ENCODE measurements at places on chromosomes 6 and 20.

DNA sequence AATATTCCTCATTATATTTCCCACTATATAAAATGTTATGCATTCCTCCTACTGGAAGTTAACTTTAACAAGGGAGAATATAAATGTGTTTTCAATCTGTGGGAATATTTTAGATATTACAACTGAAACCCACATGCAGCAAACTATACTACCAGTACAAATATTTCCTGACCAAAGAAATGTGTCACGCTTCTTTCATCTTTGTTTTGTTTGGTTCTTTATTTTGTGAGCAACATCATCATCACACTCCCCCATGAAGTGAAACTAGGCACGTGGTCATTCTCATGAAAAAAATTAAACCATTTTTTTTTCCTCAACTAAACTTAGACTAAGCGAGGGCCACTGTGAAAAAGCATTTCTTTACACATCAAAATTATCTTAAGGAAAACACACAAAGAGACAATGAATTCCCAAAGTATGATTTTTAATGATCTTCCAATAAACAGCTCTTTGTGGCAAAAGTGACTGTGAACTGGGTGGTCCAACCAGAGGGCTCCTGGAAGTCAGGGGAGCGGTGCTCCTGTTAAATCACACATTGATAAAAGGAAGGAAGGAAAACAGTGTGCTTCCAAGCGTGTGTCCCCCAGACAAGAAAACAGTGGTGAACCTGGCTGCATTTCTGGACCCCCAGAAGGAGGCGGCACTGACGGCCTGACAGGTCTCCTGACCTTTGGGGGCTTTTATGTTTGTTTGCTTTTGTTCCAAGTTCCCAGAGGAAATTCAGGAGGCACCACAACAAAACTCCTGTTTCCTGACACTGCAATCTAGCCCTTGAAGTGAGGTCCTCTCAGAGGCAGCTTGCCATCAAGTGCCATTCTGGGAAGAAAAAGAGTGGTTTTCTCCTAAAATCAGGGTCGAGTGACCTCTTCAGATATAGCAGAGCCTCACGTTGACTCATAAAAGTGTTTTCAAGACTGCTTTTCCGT is 166.8 kb upstream of the FOXQ1 start:
- DNase-seq: no peak

DNA sequence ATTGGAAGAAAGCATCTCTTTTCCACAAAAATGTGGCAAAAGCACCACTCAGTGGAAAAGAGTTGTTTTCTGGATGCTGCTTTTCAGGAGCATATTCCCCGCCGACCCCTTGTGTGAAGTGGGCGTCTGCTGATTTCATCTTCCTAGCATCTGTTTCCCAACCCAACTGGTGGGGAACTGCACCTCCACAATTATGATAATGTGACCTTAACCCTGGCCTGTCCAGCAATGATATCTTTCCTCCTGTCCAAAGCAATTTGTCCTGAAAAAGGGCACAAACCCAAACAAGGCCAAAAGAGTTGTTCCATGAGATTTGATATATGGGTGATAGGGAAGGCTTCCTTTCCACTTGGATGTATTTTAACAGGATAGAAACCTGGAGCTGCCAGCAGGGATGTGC is 7.3 kb upstream of the SMIM8 start:
- no peak for DNase-seq

DNA sequence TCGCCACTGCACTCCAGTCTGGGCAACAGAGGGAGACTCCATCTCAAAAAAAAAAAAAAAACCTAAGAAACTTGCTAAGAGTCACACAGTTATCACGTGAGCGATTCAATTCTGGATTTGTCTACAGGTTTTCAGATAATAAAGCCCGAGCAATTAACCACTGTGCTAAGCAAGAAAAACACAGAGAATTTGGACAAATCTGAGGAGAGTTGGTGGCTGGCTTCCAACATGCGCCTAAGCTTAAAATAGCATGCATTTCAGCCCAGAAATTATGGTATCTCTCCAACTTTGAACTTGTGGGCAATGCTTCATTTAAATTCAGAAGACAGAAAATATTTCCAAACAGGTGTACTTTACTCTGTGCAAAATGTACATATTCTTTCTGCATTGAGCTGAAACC is 232.9 kb downstream of the TSHZ2 start:
- DNase-seq: no peak

DNA sequence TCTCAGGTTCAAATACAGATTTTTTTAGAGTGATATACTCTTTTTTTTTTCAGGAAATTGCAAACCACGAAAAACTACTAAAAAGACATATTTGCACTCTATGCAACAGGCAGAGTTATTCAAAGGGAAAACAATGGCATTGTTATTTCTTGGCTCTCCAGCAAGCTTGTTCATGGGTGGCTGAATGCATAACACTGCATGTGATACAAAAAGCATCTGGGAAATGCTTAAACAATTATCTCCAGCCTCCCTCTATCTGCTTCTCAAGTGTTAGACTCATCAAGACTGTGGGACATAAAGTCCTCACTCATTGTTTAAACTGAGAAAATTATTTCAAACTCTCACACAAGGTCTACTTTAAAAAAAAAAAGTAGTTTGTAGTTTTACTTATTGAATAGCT is 7.3 kb upstream of the COL12A1 start:
- no peak for DNase-seq

- no peak for DNase-seq
Measured at GRCh38 chr6:155771822-155772221, 316.2 kb upstream of the NOX3 start.

GRCh38 chr6:73606428-73606827 is 47.4 kb downstream of the SLC17A5 start:
- DNase-seq: no peak

DNA sequence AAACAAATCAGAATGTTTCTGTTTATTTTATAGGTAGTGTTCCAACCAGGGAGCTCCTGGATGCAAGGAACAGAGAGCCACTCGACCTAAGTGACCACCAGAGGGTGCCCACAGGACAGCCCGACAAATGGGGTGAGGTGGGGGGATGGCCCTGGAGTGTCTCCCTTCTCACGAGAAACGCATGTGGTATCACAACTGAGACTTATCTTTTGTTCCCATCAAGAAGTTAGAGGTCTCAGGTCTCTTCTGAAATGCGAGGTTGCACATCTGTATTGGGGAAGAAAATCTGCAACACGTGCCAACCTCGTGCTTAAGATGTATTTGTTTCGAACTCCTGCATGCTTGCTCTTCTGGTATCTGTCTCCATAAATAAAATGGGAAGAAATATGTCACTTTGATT is 104.0 kb downstream of the ISM1 start:
- DNase-seq: no peak

DNA sequence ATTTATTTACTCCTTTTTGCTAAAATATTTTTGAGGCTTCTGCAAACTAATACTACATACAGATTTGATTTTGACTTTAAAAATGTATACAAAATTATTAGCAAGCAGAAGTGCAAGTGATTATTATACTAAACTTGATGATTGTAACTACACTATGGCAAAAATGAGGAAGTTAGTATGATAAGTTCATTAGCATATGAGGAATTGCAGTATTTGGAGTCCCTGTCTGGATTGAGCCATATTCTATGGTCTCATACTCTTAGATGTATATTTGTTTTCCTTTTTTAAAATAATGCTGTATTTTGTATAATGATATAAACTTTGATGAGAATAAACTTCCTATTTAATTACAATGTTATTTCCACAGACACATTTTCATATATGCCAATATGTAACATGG is 13.9 kb downstream of the CRISP3 start:
- DNase-seq: no peak

DNA sequence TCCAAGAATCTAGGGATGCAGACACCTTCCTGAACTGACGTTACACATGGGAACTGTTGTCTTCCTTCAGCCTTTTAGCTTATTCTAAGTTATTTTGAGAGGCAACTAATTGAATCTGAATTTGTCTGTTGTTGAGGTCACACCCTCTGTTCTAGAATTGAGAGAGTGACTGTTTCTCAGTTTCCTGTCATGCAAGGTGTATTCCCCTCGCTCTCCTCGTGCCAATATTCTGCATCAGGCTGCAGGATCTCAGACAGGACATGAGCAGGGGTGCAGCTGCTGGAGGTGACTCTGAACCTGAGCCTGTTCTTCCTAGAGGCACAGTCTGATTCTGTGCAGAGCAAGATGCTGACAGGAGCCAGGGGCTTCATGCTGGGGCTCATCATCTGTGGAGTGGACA is 52.5 kb downstream of the HLA-DPB1 start:
- no peak for DNase-seq

DNA sequence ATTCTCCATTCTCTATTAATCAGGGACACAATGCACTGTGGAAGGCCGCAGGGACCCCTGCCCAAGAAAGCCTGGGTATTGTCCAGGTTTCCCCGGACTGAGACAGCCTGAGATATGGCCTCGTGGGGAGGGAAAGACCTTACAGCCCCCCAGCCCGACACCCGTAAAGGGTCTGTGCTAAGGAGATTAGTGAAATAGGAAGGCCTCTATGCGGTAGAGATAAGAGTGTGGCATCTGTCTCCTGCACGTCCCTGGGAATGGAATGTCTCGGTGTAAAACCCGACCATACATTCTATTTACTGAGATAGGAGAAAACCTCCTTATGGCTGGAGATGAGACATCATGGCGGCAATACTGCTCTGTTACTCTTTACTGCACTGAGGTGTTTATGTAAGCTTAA is 15.7 kb upstream of the EIF2S2 start:
- no peak for DNase-seq

GRCh38 chr6:87575423-87575822 is 14.4 kb downstream of the RARS2 start:
- no peak for DNase-seq

- DNase-seq: no peak
Measured at GRCh38 chr6:89290401-89291155, 24.5 kb downstream of the GABRR2 start.

GRCh38 chr6:35044145-35044745 is 96.9 kb downstream of the TCP11 start:
- DNase-seq: no peak

GRCh38 chr20:35467339-35468224 is 12.2 kb downstream of the CEP250 start:
- DNase-seq: no peak

GRCh38 chr6:5520796-5521195 is 259.5 kb downstream of the FARS2 start:
- DNase-seq: no peak

GRCh38 chr20:24543168-24543567 is 73.7 kb downstream of the SYNDIG1 start:
- DNase-seq: no peak

DNA sequence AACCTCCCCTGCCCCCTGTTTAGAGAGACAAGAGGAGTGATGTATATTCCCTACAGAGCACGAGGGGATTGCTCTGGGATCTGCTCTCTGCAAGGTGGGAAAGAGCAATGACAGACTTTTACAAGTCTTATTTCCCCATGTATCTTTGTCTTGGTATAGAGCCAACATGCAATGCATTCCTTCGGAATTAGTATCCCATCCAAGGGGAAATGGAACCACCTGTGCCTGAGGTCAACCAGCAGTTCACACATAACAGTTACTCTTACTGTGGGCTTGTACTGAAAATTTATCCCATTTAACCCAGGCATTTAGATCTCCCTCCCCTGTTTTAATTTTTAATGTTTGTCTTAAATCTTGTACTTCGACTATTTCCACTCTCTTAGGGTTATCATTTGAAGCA is 250.4 kb downstream of the C6orf118 start:
- DNase-seq: no peak

DNA sequence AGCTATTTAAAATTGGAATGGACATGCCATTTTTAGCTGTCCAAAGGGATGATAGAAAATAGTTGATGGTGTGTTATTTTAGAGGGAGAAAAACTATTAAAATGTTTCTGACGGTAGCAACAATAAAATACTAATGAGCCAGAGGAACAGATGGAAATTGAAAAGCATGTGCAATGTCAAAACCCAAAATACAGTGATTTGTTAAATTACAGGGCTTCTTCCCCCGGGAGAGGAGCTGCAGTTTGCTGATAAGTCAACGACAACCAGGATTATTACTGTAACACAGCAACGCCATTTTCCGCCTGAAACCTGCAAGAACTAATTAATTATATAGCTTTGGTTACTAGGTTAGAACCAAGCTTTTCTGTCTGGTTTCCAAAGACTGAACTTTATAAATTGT is 179.6 kb upstream of the SPTLC3 start:
- DNase-seq: no peak

DNA sequence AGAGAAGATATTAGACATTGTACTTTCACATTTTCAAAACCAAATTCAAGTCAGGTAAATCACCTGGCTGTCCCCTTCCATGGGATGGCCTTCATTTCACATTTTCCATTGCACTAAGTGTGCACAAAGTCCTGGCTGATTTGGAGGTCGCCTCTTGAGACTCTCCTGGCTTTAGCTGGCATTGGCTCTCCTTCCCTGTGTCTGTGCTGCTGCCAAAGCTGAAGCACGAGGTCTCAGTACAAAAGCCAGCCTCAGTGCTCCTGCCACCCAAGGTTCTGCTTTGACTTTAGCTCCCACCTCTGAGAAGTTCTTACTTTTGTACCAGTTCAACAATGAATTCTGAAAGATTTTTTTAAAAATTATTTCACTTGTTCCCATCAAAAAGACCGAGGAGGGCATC is 289.2 kb upstream of the CNR1 start:
- no peak for DNase-seq

DNA sequence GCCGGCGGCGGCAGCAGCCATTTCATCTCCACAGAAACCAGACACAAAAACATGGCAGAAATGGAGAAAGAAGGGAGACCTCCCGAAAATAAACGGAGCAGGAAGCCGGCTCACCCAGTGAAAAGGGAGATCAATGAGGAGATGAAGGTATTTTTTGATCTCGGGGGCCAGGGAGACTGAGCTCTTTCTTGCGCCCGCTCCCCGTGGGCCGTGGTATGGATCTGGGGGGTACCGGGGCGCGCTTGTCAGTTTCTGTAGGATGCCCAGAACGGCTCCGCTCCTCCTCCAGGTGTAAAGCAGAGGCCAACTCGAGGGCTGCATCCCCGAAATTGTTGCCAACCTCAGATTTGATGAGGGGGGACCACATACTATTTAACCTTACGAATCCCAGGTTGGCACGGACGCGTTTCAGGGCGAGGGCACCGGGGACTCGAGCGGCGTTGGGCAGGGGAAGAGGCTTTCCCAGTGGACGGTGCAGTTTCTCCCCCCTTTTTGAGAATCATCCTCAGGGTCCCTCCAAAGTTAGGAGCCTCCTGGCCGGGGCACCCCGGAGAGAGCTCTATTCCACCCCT is 735 bp downstream of the SOBP start:
- no peak for DNase-seq

DNA sequence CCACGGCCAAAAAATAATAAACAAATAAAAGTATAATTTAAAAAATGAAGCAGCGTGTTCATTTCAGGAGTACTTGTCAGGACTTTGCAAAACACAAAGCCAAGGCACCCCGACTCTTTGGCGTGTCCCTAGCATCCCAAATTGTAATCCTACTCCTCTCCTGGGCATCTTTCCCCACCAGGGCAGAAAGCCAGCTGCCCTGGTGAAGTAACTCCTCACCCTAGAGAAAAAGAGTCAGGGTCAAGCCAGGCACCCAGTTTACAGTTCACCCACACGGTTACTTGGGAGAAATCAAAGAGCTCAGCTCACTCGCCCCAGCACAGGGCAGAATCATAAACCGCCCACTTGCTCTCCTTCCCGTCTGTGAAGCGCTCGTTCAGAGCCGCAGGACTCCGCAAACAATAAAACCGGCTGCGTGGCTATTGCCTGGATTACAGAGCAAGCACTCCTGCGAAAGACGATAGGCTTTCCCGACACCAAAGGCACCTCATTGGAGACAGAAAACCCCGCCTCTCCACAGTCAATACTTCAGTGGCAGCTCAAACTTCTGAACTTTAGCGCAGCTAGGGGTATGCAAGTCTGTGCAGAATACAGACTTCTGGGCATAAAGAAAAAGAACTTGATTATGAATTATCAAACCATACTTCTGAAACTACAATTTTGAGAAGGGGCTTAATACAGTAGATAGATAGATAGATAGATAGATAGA is 73.0 kb upstream of the NHSL1 start:
- no peak for DNase-seq
